ENCODE measurements at places on chromosomes 3 and 15.

GRCh38 chr3:118167571-118167970 lies 867.1 kb downstream of the IGSF11 start:
- no peak for DNase-seq

DNA sequence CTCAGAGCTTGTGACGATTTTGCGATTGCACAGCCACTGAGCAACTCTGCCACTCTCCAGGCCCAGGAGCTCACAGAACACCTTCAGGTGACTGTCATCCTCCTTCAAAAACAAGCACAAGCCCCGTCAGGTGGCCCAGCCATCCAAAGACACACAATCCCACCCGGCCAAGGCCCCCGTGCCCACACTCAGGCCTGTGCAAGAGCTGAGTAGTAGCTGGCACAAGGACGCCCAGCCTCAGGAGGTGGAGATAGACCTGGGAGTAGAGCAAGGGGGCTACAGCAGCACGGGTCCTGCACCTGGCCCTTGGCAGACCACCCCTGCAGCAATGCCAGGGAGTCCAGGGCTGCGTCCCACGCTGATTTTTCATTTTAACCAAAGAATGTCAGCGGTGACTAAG lies 34.6 kb downstream of the MYO5C start:
- no peak for DNase-seq

- no peak for DNase-seq
Observed at GRCh38 chr15:26260517-26261133, 397.5 kb upstream of the ATP10A start.

GRCh38 chr3:147449669-147450068 lies 40.5 kb downstream of the ZIC1 start:
- no peak for DNase-seq

DNA sequence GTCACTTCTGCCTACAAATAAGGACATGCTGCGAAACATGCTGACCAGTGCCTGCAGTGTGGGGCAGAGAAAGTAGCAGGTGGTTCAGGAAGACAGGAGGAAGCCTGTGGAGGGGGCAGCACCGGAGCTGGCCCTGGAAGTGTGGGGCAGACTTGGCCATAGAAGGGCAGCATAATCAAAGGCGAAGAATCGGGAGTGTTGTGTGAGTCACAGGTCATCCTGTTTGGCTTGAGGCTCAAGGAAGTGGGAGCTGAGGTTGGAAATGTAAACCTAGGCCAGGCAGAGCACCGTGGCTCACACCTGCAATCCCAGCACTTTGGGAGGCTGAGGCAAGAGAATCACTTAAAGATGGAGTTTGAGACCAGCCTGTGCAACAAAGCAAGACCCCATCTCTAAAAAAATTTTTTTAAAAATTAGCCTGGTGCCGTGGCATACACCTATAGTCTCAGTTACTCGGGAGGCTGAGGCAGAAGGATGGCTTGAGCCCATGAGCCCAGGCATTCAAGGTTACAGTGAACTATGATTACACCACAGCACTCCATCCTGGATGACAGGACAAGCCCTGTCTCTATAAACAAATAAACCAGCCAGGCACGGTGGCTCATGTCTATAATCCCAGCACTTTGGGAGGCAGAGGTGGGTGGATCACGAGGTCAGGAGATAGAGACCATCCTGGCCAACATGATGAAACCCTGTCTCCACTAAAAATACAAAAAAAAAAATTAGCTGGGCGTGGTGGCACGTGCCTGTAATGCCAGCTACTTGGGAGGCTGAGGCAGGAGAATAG lies 54.0 kb downstream of the FAM43A start:
- DNase-seq, result no peak

DNA sequence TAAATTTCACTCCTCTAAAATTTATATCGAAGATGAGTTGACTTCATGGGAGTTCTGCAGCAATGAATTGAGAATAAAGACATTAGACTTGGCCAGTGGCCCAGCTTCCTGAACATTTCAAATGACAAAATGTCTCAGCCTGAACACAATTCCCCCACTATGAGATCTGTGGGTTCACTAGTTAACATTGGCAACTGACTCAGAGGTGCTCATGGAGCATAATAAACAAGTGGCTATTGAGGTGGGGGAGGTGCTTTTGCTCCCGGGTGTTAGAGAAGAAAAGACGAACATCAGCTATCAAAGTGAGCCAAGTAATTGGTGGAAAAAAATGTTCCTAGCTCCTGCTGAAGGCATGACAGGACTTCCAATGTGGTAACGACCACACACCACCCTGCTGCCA lies 6.3 kb downstream of the ATP13A4 start:
- DNase-seq, result no peak

DNA sequence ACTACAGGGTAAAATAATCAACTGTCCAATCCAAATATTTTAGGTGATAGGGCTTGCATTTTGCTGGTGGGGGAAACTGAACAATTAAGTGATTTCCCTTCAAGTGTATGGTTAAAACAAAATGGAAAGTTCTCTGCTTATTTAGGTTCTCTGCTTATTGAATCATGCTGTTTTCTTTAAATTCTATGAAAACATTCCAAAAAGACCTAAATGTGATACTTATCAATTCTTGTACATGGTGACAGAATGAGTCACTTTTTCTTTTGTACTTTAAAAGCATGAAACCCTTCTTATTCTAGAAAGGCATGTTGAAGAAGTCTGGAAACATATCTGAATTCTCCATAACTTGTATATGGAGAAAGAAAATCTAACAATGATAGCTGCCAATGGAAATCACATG lies 192.6 kb downstream of the FMN1 start:
- DNase-seq, result no peak

DNA sequence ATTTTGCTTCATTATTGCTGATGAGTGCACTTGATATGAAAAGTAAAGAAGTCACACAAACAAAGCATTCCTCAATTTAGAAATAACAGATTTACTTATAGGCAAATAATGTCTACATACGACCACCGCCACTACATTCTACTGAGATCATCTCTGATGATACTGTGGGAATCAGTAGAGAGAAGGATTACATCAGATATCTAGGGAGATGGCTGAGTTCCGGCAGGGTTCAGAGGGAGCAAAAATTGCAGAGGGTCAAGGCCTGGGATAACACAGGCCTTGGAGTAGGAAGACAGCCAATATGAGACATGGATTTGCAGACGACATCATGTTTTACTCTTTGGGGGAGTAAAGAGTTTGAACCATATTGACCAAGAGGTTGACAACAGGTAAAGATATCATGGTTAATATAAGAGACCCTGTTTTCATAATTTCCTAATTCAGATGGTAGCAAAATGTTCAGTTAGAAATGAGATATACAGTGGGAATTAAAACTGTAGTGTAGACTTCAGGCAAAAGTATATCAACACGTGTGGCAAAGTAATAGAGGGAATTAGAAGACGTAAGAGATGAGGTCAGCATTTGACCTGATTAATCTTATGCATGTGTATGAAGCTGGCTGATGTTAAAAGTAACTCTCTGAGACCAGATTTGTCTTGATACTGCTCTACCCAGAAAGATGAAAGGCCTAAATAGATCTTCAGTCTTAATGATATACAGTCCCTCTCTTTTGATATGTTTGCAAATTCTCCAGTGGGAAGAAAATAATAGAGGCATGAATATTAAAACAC lies 15.6 kb downstream of the LSAMP start:
- no peak for DNase-seq

- no peak for DNase-seq
Observed at GRCh38 chr3:64691051-64691450, 3.3 kb upstream of the ADAMTS9 start.

GRCh38 chr3:111800472-111800871 lies 58.6 kb upstream of the PHLDB2 start:
- no peak for DNase-seq

DNA sequence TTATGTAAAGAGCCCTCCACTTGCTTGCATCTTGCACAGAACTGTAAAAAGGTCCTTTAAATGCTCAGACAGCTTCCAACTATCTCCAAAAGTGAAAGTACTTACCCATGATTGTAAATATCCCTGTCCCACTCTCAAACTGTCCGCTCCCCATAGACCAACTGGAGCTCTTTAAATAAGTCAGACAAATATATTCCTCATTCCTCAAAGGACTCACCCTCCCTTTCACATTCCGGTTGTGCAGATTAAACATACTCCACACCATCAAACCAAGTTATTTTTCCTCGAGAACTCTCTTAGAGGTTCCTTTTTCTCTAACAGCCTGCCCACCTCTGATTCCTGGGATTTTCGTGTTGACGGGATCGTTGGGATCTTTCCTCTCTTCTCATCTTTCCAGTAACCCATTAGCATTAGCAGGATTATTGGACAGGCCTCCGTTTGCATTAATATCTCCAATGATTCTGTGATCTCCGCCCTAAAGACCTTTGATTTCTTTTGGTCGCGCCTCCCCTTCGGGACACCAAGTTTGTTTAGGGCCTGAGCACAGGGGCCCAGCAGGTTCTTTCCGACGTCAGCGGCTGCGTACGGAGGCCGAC lies 763 bp downstream of the GOLGB1 start:
- peak; percentile 14 for DNase-seq

DNA sequence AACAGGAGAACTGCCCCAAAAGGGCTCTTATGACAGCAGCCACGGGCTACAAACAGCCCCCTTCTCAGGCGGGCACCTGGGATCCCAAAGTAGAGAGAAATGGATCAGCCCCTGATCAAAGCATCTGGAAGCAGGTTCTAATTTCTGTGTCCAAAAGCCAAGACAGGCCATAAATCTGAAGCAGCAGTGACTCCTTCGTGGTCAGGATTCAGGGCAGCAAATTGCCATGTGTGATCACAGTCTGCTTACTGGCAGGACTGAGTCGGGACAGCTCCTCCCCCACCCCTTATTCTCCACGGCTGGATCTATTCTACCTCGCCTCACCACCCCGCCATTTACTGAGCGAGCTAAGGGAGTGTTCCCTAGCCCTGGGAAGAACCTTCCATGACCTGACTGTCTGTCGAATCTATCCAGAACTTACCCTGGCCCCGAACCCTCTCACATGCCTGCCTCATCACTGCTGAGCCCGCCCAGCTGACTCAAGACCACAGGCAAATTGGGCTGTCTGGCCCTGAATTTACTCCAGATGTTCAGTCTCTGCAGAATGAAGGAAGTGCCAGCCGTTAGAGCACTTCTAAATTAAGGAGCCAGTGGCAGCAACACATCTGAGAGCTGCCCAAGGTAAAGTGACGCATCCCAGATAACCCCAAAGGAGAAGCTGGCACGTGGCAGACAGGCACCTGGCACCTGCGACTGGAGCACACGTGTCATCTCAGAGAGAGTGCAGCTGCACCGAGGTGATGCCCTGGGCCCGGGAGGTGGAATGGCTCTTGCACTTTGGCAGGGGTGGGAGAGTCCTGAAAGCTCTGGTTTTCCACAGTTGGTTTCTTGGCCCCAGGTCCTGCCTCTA lies 1.3 kb downstream of the LRRC15 start:
- no peak for DNase-seq

- DNase-seq, result no peak
Observed at GRCh38 chr15:80526556-80527340, 122.6 kb downstream of the ARNT2 start.

GRCh38 chr15:33623010-33623409 lies 312.2 kb downstream of the RYR3 start:
- no peak for DNase-seq

DNA sequence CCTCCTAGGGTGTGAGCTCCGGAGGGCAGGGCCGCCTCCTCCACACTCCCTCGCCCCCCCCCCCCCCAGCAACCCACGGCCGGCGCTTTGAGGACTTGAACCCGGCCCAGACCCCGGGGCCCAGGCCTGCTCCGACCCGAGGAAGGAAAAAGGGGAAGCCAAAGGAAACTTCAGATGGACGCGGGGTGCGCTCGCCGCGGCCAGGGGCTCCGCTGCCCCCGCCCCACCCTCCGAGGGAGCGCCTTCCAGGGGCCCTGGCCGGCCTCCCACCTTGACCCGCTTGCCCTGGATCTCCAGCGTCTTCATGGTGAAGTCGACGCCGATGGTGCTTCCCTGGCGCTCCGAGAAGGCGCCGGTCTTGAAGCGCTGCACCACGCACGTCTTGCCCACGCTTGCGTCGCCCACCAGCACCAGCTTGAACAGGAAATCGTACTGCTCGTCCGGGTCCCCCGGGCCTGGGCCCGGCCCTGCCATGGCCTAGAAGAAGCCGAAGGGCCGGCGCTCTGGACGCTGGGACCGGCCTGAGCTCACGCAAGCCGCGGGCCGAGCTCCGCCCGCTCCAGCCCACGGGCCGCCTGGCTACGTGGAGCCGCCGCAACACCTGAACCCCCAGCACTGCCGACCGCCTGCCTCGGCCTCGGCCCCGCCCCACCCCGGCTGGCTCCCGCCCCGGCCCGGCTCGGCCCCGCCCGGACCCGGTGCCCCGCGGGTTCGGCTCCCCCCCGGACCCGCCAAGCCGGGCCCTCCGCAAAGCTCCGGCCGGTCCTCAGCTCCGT lies 400 bp downstream of the RAB43 start:
- DNase-seq, result no peak

DNA sequence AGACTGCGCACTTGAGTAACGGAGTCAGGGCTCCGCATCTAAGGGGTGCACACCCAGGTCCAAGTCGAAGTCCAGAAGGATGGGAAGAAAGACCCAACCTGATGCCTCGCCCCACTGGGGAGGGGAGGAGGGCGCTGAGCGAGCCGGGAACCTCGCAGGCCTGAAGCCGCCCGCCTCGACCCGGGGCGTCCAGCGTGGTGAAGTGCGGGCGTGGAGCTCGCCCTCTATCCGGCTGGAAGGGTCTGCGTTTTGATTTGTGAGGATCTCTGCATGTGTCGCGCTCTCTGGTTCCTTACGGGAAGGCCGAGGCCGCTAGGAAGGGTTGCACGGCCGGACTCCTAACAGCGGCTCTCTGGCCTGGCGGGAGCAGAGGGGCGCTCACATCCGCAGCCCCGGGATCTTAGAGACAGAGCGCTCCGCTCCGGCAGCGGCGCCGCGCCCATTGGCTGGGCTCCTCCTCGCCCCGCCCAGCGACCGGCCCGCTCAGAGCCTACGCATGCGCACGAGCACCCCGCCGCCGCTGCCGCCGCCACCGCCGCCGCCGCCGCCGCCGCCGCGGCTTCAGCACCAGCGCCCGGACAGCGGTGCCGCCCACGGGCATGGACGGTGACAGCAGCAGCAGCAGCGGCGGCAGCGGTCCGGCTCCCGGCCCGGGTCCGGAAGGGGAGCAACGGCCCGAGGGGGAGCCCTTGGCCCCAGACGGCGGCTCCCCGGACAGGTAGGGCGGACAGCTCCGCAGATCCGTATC lies at the start of gene DISP2:
Gene DISP2, plus strand, starts transcription at position 497 of the 748 bp plus-strand sequence. Its CDS starts 103 bp downstream, at position 600.
- peak; percentile 28 for DNase-seq

GRCh38 chr15:98853161-98853560 lies 154.4 kb downstream of the PGPEP1L start:
- peak; percentile 60 for DNase-seq

DNA sequence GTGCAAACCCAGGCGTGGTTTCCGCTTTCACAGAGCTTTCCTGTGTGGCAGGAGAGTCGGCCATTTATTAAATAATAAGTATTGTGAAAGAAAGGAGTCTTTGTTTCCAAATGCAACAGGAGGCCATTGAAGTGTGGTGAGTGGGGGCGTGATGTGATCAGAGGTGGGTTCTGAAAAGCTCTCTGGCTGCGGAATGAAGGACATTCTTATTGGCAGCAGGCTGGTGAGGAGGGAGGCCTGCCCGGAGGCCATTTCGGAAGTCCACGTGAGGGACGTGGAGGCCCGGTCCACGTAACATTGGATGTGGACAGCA lies 11.1 kb downstream of the ARNT2 start:
- DNase-seq, result no peak

Data from KG1 (cell line).